ENCODE measurements at places on chromosomes 13 and 19.

- DNase-seq: no peak
These were observed 18.8 kb downstream of the ZNF559 start for GRCh38 chr19:9342610-9343304.

GRCh38 chr13:106455190-106455589 is 80.3 kb downstream of the EFNB2 start:
- DNase-seq: no peak

DNA sequence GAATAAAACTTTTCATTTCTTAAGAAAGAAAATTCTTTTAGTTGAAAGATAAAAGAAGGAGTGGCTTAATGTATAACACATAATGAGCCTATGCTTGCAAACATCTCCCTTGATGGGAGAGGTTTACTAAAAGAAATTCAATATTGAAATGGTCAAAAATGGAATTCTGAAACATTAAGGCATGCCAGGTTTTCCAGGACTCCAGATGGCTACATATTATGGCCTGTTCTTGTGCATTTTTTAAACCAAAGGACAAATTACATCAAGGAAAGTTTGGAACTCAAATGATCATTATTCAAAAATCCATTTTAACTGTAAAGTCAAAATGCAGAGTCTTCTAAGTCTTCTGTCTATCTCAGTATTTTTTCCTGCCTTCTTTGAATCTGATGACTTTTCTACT is 19.1 kb upstream of the CYSLTR2 start:
- no peak for DNase-seq

GRCh38 chr19:28940751-28941500 is 272.0 kb downstream of the UQCRFS1 start:
- DNase-seq: no peak

GRCh38 chr19:7748756-7749155 is 1.4 kb upstream of the CD209 start:
- DNase-seq: no peak

DNA sequence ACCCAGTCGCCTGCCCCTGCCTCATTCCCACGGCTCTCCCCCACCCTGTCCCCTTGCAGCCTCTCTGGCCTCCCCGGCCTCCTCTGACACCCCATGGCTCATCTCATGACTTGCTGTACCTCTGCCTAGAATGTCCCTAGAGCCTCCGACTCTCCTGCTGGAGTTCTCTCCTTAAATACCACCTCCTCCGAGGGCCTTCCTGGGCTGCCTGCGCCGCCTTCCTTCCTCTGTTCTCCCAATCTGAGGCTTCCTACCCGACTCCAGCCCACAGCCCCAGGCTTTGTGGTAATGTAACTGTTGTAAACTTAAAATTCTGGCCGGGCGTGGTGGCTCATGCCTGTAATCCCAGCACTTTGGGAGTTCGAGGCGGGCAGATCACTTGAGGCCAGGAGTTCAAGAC is 27.7 kb downstream of the GPR42 start:
- no peak for DNase-seq

DNA sequence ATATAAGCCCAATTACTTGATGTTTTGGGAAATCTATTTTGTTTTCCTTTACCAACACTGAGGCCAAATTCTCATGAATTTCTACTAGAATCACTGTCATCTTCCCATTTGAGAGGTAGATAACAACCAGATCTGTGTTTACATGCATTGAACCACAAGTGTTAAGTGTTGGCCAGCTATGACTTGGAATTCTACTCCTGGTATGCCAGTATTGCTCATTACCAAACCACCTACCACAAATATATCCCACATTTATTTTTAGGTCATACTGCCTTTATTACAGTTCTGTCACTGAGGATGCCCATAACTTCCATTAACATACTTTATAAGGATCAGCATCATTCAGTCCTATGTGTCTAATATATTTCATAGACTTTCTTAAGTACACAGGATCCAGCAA is 328.9 kb downstream of the DIAPH3 start:
- no peak for DNase-seq

DNA sequence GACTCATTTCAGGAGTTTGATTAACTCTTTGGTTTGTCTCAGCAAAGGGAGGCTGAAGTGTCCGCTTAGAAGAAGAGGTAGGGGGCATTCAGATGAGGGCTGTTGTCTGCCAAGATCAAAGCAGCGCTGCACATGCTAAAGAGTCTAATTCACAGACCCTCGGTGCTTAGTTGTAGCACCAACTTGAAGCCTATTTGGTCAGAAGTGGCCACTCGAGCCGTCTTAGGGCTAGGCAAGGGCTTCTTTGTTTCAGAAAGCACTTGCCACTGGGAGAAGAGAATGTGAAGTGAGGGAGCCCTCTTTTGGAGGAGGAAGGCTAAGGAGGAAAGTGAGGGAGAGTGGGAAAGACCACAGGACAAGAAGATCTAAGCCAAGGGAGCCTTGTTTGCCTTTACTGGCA is 313.4 kb upstream of the TMTC4 start:
- DNase-seq: peak; percentile 0

DNA sequence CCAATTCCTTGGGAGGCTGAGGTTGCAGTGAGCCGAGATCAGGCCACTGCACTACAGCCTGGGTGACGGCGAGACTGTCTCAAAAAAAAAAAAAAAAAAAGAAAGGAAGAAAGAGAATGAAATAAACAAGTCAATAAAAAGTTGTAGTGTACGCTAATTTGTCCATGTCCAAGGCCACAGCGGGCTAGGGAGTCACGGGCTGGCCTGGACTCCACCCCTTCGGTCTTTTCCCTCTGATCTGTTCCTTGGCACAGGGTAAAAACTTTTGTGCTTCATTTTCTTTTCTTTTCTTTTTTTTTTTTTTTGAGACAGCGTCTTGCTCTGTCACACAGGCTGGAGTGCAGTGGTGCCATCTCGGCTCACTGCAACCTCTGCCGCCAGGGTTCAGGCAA is 19.4 kb upstream of the MKNK2 start:
- DNase-seq: no peak

DNA sequence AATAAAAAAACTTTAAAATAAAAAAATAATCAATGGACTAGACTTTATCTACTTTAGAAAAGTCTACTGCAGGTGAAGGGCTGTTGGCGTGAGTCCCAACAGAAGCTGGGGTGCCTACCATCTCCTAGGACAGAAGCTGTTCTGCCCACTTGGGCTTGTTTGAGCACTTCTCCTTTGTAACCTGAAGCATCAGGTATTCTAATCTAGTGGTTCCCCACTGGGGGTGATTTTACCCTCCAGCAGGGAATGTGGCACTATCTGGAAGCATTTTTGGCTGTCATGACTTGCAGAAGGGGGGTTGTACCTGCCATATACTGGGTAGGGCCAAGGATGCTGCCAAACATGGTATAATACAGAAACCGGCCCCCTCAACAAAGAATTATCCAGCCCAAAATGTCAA is 16.2 kb upstream of the DOCK9 start:
- no peak for DNase-seq

DNA sequence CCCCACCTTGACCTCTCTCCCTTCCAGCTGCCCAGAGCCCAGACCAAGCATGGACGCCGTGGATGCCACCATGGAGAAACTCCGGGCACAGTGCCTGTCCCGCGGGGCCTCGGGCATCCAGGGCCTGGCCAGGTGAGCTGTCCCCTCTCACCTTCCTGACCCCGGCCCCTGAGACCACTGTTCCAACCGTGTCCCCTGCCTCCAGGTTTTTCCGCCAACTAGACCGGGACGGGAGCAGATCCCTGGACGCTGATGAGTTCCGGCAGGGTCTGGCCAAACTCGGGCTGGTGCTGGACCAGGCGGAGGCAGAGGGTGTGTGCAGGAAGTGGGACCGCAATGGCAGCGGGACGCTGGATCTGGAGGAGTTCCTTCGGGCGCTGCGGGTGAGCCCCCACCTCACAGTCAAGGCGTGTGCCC is 312 bp downstream of the CAPS start:
- no peak for DNase-seq

- no peak for DNase-seq
These were observed 154.9 kb upstream of the KLF12 start for GRCh38 chr13:74289107-74289506.

- DNase-seq: no peak
These were observed 2.7 kb downstream of the ADGRE5 start for GRCh38 chr19:14383661-14384555.

DNA sequence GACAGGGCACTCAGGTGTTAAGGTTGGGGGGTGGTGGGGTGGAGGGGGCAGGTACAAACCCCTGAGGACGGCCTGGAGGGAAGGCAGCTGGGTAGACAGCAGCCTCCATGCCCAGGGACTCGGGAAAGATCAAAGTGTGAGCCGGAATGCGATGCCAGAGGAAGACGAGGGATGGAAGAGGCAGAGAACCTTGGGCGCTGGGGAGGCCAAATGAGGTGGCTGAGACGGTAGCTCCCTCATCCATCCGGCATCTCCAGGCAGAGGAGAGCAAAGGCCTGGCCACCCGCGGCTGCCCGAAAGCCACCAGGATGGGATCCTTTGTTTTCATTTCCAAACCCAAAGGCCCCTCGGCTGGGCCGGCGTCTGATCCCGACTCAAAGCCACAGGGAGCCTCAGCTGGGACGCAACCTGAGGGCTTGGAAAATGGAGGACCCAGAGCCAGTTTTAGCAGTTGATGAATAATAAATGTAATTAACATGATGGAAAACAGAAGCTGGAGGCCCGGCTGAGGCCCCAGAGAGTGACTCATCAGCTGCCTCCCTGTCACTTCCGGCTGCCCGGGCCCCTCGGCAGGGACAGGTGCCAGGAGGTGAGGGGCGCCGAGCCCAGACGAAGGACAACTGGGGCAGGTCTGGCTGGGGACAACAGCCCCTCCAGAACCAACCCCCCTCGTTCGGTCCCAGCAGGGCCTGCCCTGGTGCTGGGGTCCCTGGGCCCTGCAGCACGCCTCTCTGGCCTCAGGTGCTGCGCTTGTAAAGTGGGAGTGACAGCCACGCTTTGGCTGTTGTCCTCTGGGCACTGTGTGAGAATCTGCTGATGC is 61.6 kb downstream of the CEBPG start:
- DNase-seq: no peak

- DNase-seq: peak; percentile 61
These were observed 29.5 kb upstream of the NFIC start for GRCh38 chr19:3336680-3337523.

DNA sequence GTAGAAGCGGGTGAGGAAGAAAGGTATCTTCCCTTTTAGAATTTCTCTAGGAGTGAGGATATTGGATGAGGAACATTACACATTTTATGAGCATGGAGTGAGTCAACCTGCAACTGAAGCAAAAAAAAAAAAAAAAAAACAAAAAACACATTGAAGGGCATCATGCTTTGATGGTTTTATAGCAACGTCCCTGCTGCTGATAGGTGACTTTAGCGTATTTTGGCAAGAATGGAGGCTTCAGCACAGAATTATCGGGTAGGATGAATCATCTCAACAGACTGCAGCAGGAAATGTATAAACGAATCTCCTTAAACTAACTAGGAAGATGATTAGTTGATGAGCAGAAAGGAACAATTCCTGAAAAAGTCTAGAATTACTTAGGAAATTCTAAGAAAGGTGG is 1359.6 kb upstream of the ATXN8OS start:
- DNase-seq: no peak

DNA sequence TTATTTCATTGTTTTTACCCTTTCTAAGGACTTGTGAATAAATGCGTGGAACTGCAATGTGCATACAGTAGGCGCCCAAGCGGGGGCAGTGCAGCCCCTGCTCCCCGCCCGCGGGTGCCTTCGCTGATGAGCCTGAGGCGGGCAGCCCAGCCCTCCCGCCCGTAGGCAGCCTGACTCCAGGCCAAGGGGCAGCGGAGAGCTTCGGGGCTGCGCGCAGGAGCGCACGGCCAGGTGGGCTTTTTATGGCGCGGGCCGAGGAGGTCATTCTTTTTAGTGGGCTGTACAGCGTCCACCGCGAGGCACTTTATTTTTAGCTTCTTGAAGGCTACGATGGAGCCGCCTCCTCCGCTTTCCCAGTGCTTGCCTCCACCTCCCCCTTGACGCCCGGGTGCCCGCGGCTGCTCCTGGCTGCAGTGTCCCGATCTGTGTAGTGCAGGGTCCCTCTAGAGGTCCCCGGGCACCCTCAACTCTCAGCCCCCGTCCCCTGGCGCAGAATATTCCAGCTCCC is 60.5 kb downstream of the CCNE1 start:
- DNase-seq: no peak

- DNase-seq: peak; percentile 52
These were observed 666 bp downstream of the SAMD1 start for GRCh38 chr19:14089662-14090508.

- no peak for DNase-seq
These were observed 8.8 kb upstream of the IGFL4 start for GRCh38 chr19:46049597-46049996.

DNA sequence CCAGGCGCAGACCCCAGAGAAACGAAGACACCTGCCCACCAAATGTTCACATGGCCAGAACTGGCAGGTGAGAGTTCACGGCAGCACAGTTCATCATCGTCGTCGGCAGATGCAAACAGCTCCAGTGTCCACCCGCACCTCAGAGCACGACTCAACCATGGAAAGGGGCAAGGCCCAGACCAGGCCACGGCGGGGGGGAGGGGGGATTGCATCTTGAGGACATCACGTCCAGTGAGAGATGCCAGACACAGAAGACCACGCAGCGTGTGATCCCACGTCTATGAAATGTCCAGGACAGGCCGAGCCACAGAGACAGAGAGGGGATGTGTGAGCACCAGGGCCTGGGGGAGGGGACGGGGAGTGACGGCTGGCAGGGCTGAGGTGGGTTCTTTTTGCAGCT is 7.3 kb downstream of the RNF126 start:
- no peak for DNase-seq

GRCh38 chr13:23496255-23496654 is 62.8 kb upstream of the SACS start:
- no peak for DNase-seq
